ENCODE measurements at places on chromosomes 2 and 18.
A peak's percentile ranks its signal among the peaks of the same experiment; 100 is the strongest.

DNA sequence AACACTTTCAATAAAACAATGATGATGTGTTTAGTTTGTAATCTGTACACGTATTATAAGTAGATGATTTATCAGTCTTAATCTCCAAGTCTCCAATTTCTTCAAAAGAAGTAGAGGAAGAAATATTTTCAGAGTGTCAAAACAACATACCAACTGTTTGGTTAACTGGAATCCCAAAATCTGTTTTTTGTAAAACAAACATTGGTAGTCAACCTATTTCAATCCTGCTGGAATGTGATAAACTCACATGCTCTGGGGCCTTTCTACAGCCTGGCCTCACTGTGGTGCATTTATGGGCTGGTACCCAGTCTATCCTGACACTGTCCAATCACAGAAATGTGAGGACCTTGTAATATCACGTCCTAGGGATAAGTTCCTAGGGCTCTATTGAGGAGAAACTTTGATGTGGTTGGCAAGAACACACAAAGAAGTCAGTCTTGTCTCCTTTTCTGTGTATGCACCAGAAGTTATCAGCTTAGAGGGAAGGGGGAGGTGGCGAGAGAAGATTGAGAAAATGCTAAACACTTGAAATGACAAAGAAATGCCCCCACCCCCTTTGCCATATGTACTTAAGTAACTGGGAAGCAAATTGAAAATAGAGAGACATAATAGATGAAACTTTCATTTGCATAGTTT is 47.2 kb downstream of the PRKRA start:
- ATAC-seq = no peak

DNA sequence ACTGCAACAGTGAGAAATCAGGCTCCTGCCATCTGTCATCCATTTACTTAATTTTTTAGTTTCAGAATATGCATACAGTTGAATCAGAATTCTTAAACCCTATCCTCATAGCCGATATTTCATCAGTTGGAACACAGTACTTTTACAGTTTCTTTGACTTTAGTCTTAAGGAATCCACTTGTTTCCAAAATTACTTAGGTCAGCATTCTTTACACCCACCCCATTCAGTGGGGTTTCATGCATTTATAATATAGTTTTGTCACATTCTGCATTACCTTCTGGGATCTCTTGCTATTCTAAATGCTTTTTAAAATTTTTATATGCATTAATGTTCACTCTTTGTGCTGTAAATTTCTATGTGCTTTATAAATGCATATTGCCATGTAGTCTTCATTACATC is 400.4 kb upstream of the LRRTM4 start:
- ATAC-seq = no peak

DNA sequence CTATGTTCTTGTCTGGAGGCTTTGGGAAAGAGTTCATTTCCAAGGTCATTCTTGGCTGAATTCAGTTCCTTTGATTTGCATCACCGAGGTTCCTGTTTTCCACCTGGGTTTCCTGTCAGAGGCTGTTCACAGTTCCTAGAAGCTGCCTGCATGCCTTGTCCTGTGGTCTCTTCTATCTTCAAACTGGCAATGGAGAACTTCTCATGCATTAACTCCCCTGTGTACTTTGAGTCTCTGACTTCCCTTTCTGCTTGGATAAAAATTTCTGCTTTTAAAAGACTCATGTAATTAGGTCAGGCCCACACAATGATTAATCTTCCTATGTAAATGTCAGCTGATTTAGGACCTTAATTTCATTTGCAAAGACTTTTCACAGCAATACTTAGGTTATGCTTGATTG is 499.3 kb upstream of the FANCL start:
- no peak for ATAC-seq

GRCh38 chr18:49924293-49924983 is 111.1 kb upstream of the ACAA2 start:
- no peak for ATAC-seq

GRCh38 chr2:79630060-79630459 is 117.2 kb downstream of the CTNNA2 start:
- no peak for ATAC-seq

GRCh38 chr2:109410039-109410815 is 203.5 kb downstream of the SEPTIN10 start:
- ATAC-seq = peak; percentile 53

DNA sequence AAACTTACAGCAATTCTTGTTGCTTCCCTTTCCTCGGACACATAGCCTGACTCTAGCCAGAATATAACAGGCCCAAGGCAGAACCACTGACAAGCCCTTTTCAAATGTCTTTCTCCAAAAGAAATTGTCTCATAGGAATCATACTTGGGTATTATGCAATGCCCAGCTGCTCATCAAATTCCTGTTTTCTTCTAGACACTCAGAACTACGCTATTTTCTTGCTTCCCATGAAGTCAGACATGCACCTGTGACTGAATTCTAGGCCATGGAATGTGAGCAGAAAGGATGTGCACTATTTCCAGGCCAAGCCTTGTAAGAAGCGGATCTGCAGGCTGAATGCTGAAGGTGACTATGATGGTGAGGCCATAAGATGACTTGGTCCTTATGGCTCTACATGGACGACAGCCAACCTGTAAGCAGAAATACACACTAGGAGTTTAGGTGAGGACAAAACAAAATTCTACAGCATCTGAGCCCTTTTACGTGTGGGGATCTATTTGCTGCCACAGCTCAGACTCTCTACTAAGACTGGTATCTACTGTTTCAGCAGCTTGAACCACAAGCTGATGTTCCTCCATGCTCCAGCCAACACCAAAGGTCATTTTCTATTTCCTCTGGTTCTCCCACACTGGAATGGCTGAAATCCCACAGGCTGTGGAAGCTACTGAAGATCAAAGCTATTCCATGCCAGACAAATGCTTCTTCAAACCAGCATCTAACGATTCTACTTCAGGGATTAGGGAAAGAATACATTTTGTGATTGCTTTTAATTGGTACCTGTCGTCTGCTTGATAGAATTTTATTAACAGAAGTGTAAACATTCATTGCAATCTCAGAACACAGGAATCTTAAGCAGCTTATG is 378.7 kb downstream of the RBM43 start:
- ATAC-seq = no peak

GRCh38 chr2:45212953-45213635 is 203.8 kb upstream of the SIX2 start:
- ATAC-seq = no peak

DNA sequence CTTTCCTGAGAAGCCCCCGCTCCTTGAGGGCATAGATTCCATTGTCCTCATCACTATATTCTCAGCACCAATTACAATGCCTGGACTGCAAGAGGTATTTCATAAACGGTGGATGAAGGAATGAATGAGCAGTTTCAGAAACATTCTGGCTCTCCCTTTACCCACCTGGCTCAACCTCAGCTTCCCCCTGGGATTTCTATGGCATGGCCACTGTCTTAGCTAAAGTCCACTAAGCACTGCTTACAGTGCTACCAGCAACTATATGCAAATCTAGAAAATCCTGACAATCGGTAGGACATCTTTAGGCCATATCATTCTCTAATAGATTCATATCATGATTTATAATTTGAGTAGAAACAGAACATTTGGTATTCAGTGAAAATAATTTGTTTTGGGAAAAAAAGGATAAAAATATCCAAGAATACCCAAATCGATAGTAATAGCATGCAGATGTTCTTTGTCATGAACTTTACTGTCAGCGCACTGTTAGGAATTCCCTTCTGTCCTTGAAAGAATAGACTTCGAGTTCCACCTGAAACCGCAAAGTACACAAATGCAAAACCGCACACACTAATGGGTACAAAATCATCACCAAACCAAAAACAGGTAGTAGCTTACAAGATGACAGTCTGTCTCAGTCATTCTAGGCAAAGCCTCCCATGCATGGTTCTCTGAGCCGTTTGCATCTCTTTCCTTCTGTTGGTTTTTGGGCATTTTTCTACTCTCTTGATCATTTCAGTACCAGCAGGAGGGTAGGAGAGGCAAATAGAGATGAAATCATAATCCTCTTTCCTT is 303.6 kb upstream of the ID2 start:
- no peak for ATAC-seq

GRCh38 chr18:36536426-36536825 is 238.9 kb downstream of the FHOD3 start:
- ATAC-seq = no peak

GRCh38 chr2:177265824-177266817 is 1.6 kb upstream of the NFE2L2 start:
- no peak for ATAC-seq

DNA sequence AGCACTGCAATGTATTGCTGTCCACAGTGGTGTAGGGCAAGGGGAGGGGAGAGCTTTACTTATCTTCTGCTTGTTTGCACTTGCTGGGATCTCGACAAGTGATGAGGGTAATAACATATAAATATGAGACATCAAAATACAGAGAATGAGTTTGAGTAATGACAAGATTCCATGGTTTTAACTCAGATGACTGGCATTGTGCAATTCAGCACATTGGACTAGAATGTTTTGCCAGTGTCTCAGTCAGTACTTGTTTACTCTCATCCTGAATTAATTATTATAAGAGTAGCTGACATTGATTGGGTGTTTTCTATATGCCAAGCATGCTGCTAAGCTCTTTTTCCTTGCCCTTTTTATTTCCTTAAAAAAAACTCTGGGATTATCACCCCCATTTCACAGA is 306.7 kb upstream of the MMADHC start:
- no peak for ATAC-seq

DNA sequence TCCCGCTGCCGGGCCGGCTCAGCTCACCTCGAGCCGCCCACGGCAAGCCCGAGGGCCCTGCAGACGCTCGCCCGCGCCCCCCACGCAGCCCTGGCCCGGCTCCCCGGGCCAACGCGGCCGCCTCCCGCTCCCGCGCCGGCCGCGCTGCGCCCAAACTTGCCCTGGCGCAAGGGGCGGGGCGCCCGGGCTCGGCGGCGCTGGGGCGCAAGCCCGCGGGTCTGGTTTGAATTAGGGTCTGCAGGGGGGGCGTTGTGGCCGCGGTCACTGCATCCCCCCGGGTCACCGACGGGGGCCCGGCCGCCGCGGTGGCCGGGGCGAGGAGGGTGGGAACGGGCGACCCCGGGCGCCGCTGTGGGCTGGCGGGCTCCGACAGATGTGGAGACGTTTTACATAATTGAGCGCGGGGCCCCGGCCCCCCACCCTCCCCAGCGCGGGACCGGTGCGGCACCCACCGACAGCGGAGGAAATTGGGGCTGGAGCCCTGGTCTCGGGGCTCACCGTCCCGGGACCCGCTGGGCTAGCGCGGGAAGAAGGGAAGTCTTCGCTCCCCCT is 690 bp downstream of the SDC1 start:
- peak; percentile 35 for ATAC-seq
